Activated CD8-positive, alpha-beta T cell treated with anti-CD3 and anti-CD28 coated beads for 36 hours (primary cell): ENCODE measurements at places on chromosomes 13 and 19. TPM values are rescaled to one million over a fixed set of nuclear protein-coding genes. Genes with fewer than 3 reads are reported as not detected.
A peak's percentile ranks its signal among the peaks of the same experiment; 100 is the strongest.

DNA sequence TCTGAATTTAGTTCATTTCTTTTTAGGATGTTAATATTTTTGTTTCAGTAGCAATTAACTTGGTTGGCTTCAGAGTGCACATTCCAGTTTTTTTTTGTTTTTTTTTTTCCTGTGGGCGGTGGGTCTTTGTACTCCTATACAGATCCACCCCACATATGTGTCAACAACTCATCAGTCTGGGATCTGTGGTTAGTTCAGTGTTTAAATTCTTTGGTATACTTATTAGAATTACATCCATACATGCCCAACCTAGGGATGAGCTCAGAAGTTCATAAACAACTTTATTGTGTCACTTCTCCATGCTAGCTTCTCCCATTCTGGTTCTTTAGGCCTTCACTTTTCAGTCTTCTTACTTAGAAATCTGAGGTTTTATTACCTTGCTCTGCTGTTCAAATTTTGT, 50.9 kb downstream of the PCCA start:
- peaks cover 18% of the 10 kb centered on the region for H3K4me1 ChIP-seq
- no peak overlapping the region for H3K4me3 ChIP-seq
- peaks cover 11% of the 10 kb centered on the region for H3K36me3 ChIP-seq
- DNase-seq: no peak
- no peaks in the 10 kb centered on the region for H3K27me3 ChIP-seq

- no peak for DNase-seq
- H3K4me1 ChIP-seq: no peaks in the 10 kb centered on the region
- peaks cover 2% of the 10 kb centered on the region for H3K27me3 ChIP-seq
- no peak overlapping the region for H3K4me3 ChIP-seq
- no peak overlapping the region for H3K27ac ChIP-seq
Measured at GRCh38 chr13:111486331-111486730, 165.9 kb downstream of the TEX29 start.

DNA sequence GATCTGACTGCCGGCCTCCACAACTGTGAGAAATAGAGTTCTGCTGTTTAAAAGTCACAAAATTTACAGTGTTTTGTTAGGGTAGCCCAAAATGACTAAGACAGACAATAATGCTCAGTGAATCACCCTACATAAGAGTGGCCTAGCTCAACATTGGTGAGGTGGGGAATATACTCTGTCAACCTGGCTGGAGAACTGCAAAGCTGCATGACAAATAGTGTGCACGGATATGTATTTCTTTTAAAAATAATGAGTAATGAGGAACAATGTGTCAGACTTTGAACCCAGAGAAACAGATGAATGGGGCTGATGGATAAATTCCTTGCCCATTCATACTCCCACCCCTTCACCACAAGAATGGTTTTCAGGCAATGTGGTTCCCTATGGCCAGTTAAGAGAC, 372.4 kb downstream of the SUCLA2 start:
- H3K27me3 ChIP-seq: no peaks in the 10 kb centered on the region
- no peak for DNase-seq
- H3K4me3 ChIP-seq: no peak overlapping the region
- H3K36me3 ChIP-seq: no peaks in the 10 kb centered on the region
- no peak overlapping the region for H3K27ac ChIP-seq

DNA sequence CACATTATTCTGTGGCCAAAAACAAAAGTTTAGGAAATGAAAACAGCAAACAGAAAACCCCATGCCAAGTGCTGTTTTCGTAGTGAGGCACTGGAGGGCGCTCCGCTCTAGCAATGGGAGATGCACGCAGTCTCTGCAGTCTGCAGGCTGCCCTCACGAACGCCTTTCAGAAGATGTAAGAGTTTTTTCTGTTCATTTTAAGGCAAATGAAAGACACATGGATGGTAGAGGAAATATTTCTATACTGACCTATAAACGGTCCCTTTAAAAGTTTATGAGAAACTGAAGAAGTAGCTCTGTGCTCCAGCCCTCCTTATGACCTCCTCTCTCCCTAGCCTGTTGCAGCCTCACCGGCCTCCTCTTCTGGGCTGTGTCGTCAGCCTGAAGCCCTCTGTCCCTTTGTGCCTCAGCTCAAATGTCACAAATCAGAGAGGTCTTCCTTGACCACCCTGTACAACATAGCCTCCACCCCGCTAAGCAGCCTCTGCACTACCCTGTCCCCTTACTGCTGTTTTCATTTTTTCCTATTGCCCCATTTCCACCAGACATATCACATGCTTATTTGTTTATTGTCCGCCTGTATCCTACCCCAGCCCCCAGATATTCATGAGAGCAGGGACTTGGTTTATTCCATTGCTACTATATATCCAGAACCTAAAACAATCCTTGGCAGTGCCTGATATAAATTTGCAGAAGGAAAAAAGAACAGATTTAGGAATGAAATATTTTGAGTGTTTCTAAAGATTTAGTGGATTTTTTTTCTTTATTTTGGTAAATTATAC, 116.4 kb downstream of the TM9SF2 start:
- peak; percentile 48 for DNase-seq
- H3K4me1 ChIP-seq: peaks cover 21% of the 10 kb centered on the region
- H3K36me3 ChIP-seq: no peaks in the 10 kb centered on the region
- H3K27ac ChIP-seq: no peak overlapping the region
- no peak overlapping the region for H3K4me3 ChIP-seq

DNA sequence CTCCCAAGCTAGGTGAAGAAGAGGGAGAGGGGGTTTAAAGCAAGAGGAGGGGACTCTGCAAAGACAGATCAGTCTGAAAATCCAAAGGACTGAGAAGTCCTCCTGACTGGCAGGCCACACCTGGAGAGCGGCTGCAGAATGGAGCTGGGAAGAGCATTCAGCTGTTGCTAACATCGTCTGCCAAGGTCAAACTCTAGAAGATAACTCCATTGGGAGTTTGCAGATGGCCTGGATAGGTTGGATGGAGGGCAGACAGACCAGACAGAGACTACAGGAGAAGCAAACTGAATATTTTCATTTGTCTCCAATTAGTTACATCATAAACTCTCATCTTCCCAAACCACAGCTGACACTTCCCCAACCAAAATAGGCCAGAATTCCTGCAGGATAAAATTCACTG, 19.9 kb upstream of the SHISA2 start:
- no peak for DNase-seq
- no peaks in the 10 kb centered on the region for H3K4me1 ChIP-seq
- no peaks in the 10 kb centered on the region for H3K36me3 ChIP-seq

GRCh38 chr13:23789576-23790346, 99.4 kb downstream of the MIPEP start:
- no peak overlapping the region for H3K27ac ChIP-seq
- H3K36me3 ChIP-seq: peaks cover 10% of the 10 kb centered on the region
- peaks cover 7% of the 10 kb centered on the region for H3K4me1 ChIP-seq
- no peak for DNase-seq
- no peaks in the 10 kb centered on the region for H3K27me3 ChIP-seq
- no peak overlapping the region for H3K4me3 ChIP-seq

DNA sequence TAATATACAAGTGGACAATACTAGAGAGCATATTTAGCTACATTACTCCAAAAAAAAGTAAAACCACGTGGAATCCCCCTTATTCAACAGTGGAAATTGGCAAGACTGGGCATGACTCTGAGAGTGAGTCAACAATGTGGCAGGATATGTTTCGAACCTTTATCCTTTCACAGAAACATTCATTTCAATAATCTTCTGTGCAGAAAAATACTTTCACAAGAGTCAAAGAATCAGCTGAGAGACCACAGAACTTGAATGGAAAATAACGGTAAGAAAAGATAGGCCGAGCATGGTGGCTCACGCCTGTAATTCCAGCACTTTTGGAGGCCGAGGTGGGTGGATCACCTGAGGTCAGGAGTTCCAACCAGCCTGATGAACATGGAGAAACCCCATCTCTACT, 25.1 kb upstream of the CD70 start:
- H3K27me3 ChIP-seq: peaks cover 29% of the 10 kb centered on the region
- peak overlapping the region; percentile 50 for H3K27ac ChIP-seq
- peak; percentile 44 for DNase-seq
- H3K4me3 ChIP-seq: peak overlapping the region; percentile 32

DNA sequence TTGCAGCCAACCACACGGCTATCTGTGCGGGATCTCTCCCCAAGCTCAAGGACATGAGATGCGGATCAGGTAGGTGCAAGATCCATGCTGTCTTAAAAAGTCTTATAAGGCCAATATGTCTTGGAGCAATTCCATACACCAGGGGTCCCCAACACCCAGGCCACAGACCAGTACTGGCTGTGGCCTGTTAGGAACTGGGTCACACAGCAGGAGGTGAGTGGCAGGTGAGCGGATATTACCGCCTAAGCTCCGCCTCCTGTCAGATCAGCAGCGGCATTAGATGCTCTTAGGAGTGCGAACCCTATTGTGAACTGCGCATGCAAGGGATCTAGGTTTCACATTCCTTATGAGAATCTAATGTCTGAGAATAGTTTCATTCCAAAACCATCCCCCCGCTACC, 68.8 kb upstream of the ZNF599 start:
- H3K36me3 ChIP-seq: no peaks in the 10 kb centered on the region
- no peaks in the 10 kb centered on the region for H3K27me3 ChIP-seq
- DNase-seq: no peak
- H3K4me1 ChIP-seq: peaks cover 11% of the 10 kb centered on the region
- no peak overlapping the region for H3K4me3 ChIP-seq
- no peak overlapping the region for H3K27ac ChIP-seq

- peaks cover 36% of the 10 kb centered on the region for H3K36me3 ChIP-seq
- no peaks in the 10 kb centered on the region for H3K27me3 ChIP-seq
- H3K27ac ChIP-seq: peak overlapping the region; percentile 92
- H3K4me1 ChIP-seq: peaks cover 32% of the 10 kb centered on the region
Measured at GRCh38 chr19:19034204-19034624, 811 bp downstream of the ARMC6 start.

DNA sequence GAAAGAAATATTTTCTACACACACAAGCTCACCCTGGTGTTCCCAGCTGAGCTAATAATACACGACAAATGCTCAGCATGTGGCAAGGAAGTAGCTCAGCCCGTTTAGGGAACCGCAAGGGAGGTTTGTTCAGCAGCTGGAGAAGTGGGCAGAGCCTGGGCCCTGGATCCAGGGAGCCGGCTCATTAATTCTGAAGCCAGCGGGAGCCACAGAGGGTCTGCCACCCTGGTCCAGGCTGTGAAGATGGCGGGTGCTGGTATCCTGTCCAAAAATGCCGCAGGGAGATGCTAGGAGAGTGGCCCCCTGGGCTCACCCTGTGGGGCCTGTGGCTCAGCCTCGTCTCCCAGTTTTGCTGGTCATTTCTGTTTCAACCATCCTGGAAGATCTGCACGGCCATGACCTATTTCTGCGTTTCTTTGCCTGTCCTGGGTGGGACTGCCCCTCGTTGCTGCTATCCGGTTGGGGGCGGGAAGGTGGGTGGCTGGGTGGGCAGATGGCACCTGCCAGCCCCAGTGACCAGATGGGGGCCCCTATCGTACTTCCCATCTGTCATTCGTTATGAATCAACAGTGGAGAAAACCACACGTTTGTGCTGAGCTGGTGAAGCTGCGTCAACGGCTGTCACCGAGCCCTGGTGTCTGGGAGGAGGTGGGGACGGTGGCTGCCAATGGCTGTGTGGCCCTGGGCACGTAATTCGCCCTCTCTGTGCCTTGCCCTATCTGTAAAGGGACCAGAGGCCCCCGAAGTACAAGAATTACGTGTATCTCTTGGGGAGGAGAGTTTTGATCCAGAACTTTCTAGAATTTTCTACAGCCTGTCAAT, 2.7 kb upstream of the GNA15 start:
- peaks cover 4% of the 10 kb centered on the region for H3K36me3 ChIP-seq
- peak overlapping the region; percentile 88 for H3K27ac ChIP-seq
- peaks cover 32% of the 10 kb centered on the region for H3K4me1 ChIP-seq
- H3K4me3 ChIP-seq: peak overlapping the region; percentile 45
- peaks cover 10% of the 10 kb centered on the region for H3K27me3 ChIP-seq
- DNase-seq: peak; percentile 96

- no peak for DNase-seq
- peaks cover 37% of the 10 kb centered on the region for H3K36me3 ChIP-seq
- peak overlapping the region; percentile 14 for H3K27ac ChIP-seq
- H3K4me1 ChIP-seq: no peaks in the 10 kb centered on the region
- no peaks in the 10 kb centered on the region for H3K27me3 ChIP-seq
- H3K4me3 ChIP-seq: no peak overlapping the region
Measured at GRCh38 chr19:55242517-55242916, 14.0 kb upstream of the TMEM86B start.

DNA sequence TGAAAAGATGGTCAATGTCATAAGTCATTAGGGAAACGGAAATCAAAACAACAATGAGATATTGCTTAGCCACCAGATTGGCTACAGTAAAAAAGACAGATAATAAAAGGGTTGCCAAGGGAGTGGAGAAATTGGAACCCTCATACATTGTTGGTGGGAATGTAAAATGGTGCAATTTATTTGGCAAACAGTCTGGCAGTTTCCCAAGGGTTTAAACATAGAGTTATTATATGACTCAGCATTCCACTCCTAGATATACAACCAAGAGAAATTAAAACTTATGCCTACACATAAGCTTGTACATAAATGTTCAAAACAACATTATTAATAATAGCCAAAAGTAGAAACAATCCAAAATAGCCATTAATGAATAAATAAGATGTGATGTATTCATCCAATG, 9.9 kb upstream of the ZNF227 start:
- peaks cover 5% of the 10 kb centered on the region for H3K27me3 ChIP-seq
- no peak overlapping the region for H3K27ac ChIP-seq
- H3K36me3 ChIP-seq: peaks cover 10% of the 10 kb centered on the region
- H3K4me3 ChIP-seq: no peak overlapping the region
- H3K4me1 ChIP-seq: peaks cover 3% of the 10 kb centered on the region

DNA sequence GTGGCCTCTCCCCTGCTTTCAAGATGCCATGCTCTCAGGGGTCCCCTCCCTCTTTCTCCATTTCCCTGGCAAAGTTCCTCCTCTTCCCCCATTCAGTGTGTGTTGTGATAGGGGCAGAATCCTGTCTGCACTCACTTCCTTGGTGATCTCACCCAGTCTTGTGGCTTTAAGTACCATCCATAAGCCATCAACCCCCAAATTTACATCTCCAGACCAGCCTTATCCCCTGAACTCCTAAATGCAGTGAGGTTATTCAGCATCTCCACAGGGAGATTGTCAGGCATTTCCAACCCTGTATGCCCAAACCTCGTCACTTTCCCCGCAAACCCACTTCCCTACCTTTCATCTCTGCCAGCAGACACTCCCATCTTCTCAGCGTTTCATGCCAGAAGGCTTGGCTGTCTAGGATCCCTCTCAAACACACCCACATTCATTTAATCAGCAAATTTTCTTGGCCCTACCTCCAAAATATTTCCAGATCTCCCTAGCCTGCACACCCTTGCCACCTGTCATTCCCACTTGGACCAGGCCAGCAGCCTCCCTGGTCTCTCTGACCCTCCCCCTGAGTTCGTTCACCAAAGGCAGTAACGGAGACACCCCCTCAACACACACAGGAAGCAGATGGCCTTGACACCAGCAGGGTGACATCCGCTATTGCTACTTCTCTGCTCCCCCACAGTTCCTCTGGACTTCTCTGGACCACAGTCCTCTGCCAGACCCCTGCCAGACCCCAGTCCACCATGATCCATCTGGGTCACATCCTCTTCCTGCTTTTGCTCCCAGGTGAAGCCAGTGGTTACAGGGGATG, at the start of gene HCST:
Gene HCST, plus strand, starts transcription at position 676 of the 808 bp plus-strand sequence. Its CDS starts 65 bp downstream, at position 741.
- H3K4me1 ChIP-seq: peaks cover 51% of the 10 kb centered on the region
- DNase-seq: peak; percentile 66
- peak within 1 kb of the TSS; percentile 86 for H3K4me3 ChIP-seq
- H3K27ac ChIP-seq: peak within 1 kb of the TSS; percentile 96

Gene LILRA5
- total RNA-seq: not detected

Gene BCAM
- total RNA-seq: not detected

Gene LGALS4
- total RNA-seq: 0.72 TPM

Gene STOML3
- total RNA-seq: not detected

Gene SYT3
- total RNA-seq: not detected

Gene PTH2
- not detected for total RNA-seq

Gene SYCN
- not detected for total RNA-seq

Gene CAB39L
- total RNA-seq: 3.1 TPM

Gene MBD3L3
- not detected for total RNA-seq

Gene PSG11
- not detected for total RNA-seq
